ENCODE measurements at places on chromosomes 2 and 18.

GRCh38 chr2:102033031-102033749 is 41.4 kb downstream of the IL1R2 start:
- DNase-seq = peak; percentile 79

DNA sequence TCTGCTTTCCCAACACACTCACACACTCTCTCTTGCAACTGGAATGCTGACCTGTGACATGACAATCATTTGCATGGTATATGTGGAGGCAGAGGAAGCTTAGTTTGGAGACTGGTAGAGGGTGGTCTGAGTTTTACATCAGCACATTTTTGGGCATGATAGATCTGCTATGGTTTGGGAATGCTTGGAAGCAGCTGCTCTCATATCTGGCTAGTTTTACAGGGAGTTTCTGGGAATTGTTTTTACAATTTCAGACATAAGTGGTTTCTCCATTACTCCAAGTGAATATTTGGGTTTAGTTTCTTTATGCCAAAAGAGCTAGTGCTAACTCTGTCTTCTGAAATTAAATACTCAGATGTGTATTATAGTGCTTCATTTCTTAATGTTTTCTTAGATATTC is 977.6 kb downstream of the SUCLG1 start:
- no peak for DNase-seq

GRCh38 chr2:82139979-82140611 is 1835.5 kb upstream of the LRRTM1 start:
- DNase-seq = no peak

DNA sequence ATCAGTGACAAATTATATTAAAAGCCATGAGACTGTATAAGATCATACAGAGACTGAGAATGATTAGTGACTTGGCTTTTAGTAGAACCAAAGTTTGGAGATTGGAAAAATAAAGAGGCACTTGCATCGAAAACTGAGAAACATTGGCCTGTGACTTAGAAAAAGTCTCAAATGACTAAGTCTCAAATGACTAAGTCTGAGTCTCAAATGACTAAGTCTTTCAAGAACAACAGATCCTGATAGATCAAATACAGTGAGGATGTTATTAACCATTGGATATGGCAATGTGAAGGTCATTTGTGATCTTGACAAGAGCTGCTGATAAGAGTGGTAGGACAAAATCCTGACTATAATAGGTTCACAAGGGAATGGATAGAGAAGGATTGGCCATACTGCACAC is 135.5 kb upstream of the FANCL start:
- no peak for DNase-seq

DNA sequence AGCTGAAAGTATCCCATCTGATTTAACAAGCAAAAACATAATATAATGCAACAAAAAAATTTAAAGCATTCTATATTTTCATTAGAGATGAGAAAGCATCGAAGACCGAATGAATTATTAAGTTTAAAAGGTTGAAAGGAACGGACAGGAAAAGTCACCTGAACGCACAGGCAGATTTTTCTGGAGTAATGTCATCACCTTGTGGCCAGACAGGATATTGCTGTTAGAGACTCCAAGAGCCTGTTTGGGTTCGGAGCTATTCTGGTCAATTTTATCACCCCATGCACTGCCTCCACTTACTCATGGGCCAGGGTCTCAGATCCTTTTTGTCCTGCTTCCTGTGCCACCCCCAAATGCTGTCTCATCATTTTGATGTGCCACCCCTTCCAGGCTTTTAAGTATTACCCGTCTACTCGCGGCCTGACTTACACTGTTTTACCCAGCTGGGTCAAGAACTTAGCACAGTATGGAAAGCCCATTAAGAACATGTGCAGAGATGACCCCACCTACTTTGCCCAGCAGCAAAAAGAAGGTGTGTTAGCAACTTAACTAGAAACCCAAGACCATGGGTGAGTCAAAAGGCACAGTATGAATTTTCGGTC is 27.3 kb downstream of the GKN2 start:
- DNase-seq = no peak
